ENCODE measurements at places on chromosomes 5 and 9.
A peak's percentile ranks its signal among the peaks of the same experiment; 100 is the strongest.

DNA sequence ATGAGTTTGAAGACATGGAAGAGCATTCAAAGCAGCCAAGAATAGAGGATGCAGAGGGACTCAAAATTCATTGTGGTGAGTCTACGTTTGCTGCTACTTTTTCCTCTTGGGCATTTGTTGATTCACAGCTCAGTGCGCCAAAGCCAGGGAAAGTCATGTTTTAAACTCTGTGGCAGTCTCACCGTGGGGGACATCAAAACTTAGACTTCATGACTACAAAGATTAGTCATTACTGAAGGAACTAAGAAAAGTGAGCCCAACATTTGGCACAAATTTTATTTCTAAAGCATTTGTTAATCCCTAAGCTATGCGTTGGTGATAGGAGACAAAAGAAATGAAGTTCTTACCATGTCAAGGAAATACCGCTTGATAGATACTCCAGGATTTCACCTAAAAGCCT, 73.7 kb upstream of the MTAP start:
- DNase-seq: no peak

- no peak for DNase-seq
Observed at GRCh38 chr9:95197692-95198271, 119.7 kb downstream of the FANCC start.

DNA sequence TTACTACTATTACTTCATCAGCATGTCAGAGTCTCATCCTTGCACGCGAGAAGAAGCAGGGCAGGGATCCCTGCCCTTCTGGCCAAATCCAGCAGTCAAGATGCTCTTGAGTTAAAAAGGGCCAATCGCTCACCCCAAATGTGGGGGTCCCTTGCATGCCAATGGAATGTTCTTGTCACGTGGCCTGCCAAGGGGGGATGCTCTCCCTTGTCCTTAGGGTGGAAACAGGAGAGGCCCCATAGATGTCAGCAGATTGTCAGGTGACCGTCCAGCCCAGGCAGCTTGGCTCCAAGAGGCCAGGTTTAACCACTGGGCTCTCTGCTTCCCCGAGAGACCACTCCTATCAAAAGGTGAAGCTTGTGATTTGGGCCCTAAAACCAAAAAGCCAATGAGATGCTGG, 25.3 kb upstream of the DUSP1 start:
- no peak for DNase-seq

- DNase-seq: no peak
Observed at GRCh38 chr9:81625969-81626368, 63.4 kb downstream of the TLE1 start.

GRCh38 chr5:72377910-72378638, 57.9 kb downstream of the PTCD2 start:
- no peak for DNase-seq

GRCh38 chr5:34570721-34571676, 85.1 kb upstream of the RAI14 start:
- DNase-seq: no peak

GRCh38 chr9:78542491-78543181, 245.7 kb downstream of the PSAT1 start:
- peak; percentile 82 for DNase-seq

GRCh38 chr9:35914301-35914807, 5.1 kb downstream of the SPAAR start:
- no peak for DNase-seq

GRCh38 chr5:171299228-171299627, 9.8 kb upstream of the TLX3 start:
- no peak for DNase-seq

DNA sequence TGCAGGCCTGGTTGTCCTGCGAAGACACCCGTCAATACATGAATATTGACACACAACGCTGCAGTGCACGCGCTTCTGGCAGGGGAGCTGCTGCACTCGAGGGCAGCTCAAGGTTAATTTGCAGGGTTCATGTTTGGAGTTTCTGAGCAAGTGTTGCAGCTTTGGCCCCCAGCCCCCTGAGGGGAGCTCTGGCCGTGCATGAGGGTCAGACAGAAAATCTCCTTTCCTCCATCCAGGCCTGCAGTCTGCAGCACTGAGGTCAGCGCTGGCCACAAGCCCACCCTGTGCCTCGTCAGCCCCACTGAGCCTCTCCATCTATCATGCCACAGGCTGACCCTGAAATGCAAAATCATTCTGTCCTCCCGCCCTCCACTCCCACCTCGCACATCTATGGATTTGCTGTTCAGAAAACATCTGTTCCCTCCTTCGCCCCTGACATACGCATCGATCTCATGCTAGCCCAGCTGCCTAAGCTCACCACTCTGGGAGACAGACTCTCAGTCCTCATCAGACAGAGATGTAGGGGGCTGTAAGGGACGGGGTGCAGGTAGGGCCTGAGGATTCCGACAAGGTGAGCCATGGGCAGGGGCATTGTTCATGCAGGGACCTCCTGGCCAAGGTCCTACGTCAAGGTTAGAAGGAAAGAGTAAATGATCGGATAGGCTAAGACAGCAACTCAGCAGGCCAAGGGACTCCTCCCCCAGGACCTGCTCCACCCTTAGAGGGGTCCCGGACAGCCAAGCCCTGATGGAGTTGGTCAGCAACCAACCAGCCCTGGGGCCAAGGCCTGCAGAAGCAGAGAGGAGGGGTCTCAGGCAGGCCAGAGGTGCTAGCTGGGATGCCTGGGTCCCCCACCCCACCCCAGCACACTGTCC, 125.1 kb downstream of the KCNIP1 start:
- no peak for DNase-seq

- DNase-seq: no peak
Observed at GRCh38 chr9:109973336-109973735, 193.3 kb downstream of the PALM2AKAP2 start.

Data from DMS53 (cell line).